T-helper 2 cell (primary cell): ENCODE measurements at places on chromosomes 3 and 15.
A peak's percentile ranks its signal among the peaks of the same experiment; 100 is the strongest.

DNA sequence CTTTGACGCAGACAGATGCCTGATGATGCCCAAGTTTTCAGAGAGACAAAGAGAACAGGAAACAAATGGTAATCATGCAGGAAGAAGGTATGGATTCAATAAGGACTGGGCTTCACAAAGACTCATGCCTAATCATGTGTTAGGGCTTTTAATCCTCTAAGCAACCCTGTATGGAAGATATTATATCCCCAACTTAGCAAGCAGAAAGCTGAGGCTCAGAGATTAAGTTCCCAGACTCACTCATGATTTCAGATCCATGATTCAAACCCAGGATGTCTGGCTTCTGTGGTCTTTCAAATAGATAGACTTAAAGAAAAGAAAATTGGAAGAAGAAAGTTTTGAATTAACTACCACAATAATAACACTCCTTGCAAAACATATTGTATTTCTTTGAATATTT is 4.1 kb upstream of the CLASP2 start:
- no peak for DNase-seq

DNA sequence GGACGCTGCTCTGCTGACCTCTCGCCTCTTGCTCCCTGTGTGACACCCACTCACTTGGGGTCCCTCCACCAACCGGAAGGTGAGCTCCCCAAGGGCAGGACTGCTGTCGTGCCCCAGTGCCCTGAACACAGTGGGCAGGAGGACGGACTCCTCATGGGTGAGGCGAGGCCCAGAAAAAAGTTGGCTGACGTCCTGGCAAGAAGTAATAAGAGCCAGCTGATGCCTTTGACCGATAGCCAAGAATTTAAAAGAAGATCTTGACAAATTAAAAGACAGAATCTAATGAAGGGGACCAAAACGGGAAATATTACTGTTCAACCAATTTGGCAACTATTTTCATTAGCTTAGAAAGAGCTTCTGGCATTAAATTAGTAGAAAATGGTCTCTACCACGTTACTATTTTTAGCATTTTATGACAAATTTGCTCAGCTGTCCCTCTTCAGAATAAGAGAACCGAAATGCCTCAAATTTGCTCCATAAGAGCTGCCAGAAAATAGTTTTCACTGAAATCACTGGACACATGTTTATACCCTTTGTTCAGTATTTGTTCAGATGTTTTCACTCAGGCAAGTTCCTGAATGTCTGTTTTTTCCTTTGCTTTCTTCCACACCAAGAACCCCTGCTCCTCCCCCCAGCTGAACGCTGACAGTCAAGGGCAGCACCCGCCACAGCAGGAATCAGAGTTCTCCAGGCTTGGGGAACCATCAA is 60.5 kb downstream of the XXYLT1 start:
- no peak for DNase-seq

GRCh38 chr3:53023072-53023823 is 22.6 kb downstream of the SFMBT1 start:
- peak; percentile 71 for DNase-seq

DNA sequence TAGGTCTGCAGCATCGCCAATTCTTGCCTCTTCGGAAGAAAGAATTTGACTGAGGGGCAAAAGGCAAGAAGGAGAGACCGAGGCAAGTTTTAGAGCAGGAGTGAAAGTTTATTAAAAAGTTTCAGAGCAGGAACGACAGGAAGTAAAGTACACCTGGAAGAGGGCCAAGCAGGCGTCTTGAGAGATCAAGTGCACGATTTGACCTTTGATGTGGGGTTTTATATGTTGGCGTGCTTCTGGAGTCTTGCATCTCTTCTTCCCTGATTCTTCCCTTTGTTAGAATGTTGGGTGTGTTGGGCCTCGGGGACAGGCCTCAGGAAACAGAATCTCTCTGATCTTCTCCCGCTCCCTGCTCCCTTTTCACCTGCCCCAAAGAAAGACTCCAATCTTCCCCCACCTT is 40.6 kb upstream of the FLNB start:
- DNase-seq: no peak

DNA sequence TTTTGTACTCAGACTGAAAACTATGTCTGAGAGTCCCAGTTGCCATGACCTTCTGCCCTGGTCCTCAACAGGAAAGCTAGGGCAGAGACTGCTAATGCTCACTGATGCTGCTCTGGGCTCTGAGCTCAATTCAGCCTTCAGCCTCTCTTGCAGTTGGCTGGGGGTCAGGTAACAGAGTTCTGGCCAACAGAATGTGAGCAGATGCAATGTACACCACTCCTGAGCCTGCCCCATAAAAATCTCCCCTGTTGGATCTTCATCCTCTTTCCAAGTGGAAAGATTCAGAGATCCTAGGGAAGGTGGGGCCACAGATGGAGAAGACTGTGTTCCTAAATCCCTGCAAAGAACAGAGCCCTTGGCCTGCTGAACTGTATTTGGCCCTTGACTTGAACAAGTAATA is 87.8 kb downstream of the PDZRN3 start:
- DNase-seq: no peak

DNA sequence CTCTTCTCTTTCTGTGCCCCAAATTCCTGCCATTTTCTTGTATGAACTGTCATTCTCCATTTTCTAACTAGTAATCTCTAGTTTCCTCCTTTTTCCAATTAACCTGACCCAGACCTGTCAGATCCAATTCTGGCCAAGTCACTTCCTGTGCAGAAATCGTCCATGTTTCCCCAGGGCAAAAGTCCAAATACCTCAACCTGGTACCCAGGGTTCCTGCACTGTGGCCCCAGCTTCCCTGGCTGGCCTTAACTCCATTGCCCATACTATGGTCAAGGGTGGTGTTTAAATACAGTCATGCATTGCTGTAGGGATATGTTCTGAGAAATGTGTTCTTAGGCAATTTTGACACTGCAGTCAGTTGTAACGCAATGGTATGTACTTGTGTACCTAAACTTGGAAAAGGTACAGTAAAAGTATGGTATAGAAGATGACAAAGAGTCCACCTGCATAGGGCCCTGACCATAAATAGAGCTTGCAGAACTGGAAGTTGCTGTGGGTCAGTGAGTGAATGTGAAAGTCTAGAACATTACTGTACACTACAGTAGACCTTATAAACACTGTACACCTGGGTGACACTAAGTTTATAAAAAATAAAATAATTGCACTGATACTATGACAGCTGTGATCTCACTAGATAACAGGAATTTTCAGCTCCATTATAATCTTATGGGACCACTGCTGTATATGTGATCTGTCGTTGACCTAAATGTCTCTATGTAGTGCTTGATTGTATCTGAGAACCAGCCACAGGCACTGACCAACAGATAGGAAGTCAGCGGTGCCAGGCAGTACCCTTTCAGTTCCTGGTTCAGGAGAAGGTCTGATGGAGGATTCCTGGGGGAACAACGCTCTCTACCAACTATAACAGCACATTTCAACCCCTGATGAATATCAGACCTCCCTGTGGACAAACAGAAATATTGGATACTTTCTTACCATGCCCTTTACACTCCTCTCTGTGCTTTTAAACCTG is 336.1 kb upstream of the PROK2 start:
- DNase-seq: no peak

DNA sequence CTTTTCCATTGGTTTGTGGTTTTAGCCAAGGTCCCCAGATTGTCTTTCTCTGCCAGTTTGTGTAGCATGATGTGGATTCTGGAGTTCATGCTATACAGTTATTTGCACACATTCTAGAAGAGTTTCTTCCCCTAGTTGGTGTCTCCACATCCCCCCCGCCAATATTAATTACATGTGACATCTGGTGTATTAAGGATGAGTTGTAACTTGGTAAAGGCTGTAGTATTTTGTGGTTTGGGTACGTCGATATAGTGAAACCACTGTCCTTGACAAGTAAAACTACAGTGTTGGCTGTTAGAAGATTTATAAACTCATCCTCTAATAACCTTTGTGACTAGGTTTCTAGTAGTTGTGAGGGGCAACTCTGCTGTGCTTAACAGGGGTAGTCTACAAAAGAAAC is 23.7 kb upstream of the P4HTM start:
- peak; percentile 59 for DNase-seq
